ENCODE measurements at places on chromosomes 16 and 17. TPM values are rescaled to one million over a fixed set of nuclear protein-coding genes. Genes with fewer than 3 reads are reported as not detected.

- H3K4me1 ChIP-seq, result peaks cover 5% of the 10 kb centered on the region
- H3K4me3 ChIP-seq, result no peak overlapping the region
- no peaks in the 10 kb centered on the region for H3K36me3 ChIP-seq
- DNase-seq, result no peak
These were observed 14.3 kb downstream of the ZNF319 start for GRCh38 chr16:57986196-57986595.

VMO1 gene
- total RNA-seq, result 7.2 TPM

TMEM238L gene
- 0.22 TPM for total RNA-seq

CD300H gene
- total RNA-seq, result not detected

GRCh38 chr16:65781363-65781762 is 585.1 kb upstream of the CDH5 start:
- DNase-seq, result no peak
- no peaks in the 10 kb centered on the region for H3K4me1 ChIP-seq

CD300E gene
- total RNA-seq, result not detected

DNA sequence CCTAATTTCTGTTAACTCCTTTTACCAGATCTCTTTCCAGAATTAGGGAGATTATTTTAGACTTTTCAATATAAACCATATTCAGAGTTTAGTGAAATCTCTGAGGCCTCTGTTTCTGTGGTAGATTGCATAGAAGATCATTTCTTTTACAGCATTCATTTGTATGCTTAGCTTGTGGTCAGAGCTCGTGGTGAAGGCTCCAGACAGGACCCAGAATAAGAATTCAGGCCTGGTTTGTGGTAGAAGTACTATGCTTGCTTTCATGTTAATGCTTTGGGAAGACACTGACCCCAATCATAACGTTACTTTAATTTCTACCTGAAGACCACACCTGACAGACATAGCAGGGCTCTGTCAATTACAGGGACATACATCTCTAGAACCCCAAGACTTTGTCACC is 258.1 kb downstream of the FTO start:
- H3K27ac ChIP-seq, result no peak overlapping the region
- DNase-seq, result no peak
- H3K4me1 ChIP-seq, result peaks cover 51% of the 10 kb centered on the region
- no peaks in the 10 kb centered on the region for H3K27me3 ChIP-seq

Measured in gastrocnemius medialis (tissue), 4 donors.